ENCODE measurements at places on chromosomes 1 and 21.

DNA sequence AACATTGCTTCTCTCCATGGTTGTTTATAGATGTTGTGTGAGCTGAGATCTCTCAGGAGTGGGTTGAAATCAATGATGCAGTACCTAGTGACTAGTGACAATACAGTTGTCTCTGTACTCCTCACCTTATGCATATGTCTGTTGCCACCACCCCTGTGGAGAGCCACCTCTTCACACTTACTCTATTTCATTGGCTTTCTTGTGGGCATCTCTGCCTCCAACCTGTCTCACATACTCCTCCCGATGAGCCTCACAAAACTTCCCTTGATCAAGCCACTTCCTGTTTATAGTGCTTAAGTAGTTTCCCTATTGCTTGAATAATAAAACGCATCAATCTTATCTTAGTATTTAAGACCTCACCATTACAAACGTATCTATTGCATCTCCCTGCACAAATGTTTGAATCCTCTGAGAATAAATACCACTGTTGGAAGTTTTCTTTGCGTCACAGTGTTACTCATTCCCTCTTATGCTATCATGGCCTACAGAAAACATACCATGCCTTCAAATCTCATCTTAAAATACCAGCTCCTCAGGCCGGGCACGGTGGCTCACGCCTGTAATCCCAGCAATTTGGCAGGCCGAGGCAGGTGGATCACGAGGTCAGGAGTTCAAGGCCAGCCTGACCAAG lies 54.7 kb upstream of the GREM2 start:
- DNase-seq: no peak

DNA sequence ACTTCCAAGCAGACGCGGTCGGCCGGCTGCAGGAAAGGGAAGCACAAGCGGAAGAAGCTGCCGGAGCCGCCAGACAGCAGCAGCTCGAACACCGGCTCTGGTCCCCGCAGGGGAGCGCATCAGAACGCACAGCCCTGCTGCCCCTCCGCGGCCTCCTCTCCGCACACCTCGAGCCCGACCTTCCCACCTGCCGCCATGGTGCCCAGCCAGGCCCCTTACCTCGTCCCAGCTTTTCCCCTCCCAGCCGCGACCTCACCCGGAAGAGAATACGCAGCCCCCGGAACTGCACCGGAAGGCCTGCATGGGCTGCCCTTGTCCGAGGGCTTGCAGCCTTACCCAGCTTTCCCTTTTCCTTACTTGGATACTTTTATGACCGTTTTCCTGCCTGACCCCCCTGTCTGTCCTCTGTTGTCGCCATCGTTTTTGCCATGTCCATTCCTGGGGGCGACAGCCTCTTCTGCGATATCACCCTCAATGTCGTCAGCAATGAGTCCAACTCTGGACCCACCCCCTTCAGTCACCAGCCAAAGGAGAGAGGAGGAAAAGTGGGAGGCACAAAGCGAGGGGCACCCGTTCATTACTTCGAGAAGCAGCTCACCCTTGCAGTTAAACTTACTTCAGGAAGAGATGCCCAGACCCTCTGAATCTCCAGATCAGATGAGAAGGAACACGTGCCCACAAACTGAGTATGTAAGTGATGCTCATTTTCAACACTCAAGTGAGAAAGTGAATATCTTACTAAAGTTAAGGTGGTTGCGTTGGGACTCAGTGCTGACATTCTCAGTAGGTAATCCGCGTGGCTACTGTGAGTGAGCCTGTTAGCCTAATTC lies 25.5 kb downstream of the UTS2 start:
- DNase-seq: peak; percentile 45

DNA sequence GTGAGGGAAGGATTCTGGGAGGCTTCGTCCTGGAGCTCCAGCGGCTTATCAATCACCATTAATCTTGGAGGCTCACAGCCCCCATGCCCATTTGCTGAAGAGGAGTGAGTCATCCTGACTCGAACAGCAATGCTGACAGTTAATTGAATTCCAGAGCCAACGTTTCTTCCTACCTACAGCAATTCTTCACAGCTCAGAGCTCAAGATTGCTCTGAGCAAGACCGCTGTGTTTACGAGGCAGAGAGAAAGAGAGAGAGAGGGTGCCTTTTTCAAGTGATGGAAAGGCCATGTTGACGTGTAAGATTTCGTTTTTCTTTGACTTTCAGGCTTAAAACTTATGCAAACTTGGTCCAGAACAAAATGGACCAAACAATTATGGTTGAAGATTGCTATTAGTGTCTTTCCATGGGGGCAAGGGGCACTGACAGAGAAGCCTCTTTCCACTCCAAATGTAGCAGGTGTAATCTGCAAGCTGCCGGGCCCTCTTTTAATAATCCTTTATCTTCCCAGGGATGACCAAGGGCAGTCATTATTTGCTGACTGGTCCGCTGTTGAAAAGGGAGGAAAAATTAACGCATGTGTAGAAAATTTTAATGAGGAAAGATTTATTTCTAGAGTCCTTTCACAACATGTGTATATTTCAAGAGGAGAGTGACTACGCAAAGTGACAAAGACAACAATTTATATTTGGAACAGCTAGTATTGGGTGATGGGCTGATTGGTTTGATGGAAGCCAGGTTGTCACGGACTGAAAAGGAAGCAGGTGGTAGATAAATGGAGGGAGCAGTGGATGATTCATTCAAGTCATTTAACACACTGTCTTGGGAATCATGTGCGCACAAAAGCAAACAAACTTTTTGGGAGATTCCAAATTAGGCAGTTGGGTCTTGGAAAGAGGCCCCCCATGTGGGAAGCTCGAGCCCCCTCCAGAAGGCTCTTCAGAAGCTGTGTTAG lies 136.1 kb upstream of the IRF2BP2 start:
- DNase-seq: no peak

DNA sequence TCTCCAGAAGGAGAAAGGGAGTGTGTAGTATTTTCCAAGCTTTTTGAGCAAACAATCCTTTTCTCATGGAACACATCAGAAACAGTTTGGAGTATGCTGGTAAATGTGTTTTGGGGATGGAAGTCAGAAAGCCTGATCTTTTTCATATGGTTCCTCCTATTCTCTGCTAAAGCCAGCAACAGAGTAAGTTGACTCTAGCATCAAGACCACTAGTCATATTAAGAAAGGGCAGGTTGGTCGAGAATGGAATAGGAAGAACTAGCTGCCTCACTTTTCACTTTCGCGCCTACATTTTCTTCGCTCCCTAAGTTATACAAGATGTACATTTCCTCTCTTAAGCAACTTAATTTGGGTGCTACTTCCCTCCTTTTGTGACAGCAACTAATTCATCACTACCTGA lies 24.0 kb downstream of the PPT1 start:
- DNase-seq: no peak

GRCh38 chr1:228841632-228842031 lies 106.4 kb downstream of the RHOU start:
- no peak for DNase-seq

- no peak for DNase-seq
These were observed 7.0 kb upstream of the MMEL1 start for GRCh38 chr1:2639607-2640521.

DNA sequence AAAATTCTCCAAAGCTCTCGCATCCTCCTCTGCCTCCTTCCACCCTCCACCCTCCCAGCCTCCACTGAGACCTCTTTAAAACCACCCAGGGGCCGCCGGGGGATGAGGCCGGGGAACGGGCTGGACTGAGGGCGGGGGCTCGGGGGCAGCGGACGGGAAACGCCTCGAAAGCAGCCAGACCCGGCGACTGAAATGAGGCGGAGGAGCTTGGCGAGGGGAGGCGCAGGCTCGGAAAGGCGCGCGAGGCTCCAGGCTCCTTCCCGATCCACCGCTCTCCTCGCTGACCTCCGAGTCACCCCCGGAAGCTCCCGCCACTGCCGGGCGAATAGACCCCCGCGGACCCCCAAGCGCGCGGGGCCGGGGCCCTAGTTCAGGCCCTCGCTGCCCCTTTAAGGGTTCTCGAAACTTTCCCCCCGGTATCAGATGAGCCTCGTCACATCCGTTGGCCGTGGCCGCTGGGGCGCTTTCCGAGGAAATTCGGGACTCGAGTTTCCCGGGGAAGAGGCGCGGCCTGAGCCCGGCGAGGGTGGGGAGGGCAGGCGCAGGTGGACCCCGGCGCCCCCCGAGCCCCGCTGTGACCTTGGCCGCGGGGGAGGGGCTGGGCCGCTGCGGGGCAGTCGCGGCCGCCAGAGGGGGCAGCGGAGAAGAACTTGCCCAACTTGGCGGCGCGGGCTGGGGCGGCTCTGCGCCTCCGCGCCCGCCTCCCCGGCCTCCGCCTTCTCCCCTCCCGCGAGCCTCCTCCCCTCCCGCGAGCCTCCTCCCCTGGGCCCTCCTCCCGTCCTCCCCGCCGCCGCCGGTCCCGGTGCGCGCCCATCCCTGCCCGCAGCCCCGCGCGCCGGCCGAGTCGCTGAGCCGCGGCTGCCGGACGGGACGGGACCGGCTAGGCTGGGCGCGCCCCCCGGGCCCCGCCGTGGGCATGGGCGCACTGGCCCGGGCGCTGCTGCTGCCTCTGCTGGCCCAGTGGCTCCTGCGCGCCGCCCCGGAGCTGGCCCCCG lies at the start of gene BACE2:
Gene BACE2 (plus strand): TSS at position 813 of the 995 bp plus-strand sequence. CDS start 104 bp downstream, at position 917.
- peak; percentile 89 for DNase-seq

- peak; percentile 67 for DNase-seq
These were observed 741 bp downstream of the RGS2 start for GRCh38 chr1:192809307-192810252.

DNA sequence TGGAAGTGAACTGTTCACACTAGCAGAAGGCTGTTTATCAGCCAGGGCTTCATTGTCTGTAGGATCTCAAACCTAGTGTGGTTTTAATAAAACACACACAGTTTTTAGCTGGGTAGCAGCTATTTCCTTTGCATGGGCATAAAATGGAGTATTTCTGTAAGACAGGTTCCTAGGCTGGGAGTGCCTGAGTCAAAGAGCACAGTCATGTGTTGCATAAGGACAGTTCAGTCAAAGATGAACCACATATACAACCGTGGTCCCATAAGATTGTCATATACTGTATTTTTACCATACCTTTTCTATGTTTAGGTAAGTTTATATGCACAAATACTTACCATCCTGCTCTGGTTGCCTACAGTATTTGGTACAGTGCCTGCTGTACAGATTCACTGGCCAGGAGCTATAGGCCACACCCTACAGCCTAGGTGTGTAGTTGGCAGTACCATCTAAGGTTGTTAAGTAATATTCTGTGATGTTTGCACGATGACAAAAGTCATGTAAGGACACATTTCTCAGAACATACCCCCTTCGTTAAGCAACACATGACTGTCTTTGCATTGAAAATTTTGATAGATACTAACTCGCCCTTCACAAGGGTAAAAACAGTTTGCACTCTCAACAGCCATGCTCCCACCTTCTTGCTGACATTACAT lies 17.2 kb downstream of the LGALS8 start:
- no peak for DNase-seq

DNA sequence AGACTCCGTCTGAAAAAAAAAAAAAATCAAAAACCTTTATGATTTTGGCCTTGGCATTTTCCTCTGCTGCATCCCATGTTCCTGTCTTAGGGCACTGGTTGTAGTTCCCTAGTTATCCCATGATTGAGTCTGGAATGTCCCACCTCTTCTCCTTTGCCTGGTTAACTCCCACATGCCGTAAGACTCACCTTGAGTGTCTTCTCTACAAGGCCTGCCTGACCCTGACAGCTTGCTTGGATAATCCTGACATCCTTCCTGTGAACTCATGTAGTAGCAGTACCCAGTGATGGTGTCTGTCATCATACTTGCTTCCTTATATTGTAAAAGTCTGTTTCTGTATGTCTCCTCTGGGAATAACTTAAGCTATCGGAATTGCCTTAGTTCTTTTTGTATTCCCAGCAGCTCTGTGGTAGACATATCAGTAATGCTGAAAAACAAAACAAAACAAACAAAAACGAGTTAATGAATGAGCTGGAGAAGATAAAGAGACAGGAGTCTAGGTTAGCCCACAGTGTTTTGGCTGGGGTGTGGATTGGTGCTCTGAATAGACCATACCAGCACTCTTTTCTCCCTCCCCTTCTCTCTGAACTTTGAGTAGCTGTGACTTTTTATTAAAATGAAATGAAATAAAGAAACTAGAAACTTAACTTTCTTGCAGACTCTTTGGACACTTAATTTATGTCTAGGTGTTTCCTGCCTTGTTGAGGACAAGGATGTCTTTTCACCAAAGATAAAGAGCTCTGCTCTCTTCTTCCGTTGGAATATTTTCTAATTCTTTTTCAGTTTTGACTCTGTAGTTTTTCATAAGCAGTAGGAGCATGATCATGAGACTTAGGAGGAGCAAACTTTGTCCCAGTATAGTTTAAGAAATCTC lies 15.1 kb downstream of the NEK7 start:
- no peak for DNase-seq

DNA sequence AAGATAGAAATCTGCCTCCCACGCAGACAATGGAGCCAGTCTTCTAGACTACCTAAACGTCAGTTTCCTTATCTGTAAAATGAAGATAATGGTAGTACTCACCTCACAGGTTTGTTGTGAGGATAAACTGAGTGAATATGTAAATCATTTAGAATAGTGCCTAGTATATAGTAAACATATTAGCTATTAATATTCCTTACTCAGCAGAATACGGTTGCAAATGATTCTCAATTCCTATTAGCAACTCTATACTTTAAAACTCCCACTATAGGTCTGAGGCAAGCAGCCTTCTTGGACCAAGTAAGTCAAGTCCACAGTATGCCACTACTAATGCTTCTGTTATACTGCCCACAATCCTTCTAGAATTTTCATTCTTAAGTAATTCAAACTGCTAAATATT lies 5.4 kb downstream of the GTF2B start:
- no peak for DNase-seq

GRCh38 chr1:184299406-184299790 lies 87.4 kb upstream of the C1orf21 start:
- DNase-seq: no peak

DNA sequence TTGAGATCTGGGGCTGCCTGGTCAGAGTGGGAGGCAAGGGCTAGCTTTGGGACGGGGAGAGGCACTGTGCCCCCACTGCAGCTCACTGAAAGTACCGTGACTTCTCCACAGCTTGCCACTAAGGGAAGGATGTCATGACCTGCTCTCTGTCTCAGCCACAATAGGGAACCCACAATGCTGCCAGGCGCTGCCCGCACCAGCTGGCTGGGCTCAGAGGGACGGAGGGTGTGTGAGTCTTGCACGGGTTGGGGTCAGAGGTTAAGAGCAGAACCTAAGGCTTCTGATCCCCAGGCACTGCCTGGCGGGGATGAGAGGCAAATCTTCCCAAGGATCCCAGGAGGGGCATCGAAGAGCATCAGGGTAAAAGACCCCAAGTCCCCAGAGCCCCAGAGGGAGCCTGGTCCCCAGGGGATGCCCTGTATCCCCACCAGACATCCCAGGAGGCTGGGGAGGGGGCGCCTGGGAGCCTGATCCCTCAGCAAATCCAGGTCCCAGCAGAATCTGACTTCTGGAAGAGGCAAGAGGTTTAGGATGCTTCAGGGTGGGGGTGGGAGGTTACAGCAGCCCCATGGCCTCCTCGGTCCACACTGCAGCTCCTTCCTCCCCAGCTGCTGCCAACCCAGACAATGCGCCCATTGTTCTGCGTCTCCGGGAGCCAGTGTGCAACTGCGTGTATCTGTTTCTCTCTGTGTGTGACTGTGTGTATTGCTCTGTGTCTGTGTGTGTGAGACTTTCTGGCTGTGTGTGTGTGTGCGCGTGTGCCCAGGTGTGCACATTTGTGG lies 2.0 kb upstream of the MARCKSL1 start:
- no peak for DNase-seq

GRCh38 chr1:4797016-4797410 lies 142.6 kb downstream of the AJAP1 start:
- no peak for DNase-seq

- no peak for DNase-seq
These were observed 23.6 kb downstream of the POU2F1 start for GRCh38 chr1:167244244-167244643.

Measured in hindlimb muscle (tissue), 1 donor.